ENCODE measurements at places on chromosomes 1 and 21. TPM values are rescaled to one million over a fixed set of nuclear protein-coding genes. Genes with fewer than 3 reads are reported as not detected.

GRCh38 chr21:31682620-31683019 is 23.1 kb downstream of the SOD1 start:
- DNase-seq, result no peak

- DNase-seq, result no peak
These were observed 339.7 kb downstream of the PTPRC start for GRCh38 chr1:198978523-198978922.

The CR1L gene
- not detected for total RNA-seq

DNA sequence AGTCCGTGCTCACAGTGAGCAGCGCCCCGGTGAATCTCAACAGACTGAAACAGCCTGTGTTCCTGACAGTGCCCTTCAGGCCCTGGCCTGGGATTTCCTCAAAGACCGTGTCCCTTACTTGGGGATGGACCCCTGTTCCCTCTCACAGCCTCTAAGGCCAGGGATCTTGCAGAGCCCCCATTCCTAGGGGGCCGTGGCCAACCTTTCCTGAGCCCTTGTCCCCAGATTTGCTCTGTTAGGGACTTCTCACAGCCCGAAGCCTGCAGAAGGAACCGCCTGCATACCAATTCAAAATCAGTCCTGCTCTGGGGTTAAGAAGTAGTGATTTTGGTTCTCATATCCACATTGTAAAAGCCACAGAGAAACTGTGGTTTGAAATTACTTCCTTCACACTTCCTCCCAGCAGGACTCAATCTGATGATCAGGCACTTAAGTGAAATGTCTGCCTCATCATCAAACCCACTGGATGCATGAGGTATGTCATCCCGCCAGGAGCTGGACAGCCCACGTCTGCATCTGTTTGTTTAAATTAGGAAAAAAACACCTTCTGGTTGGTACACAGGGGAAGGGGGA is 14.9 kb downstream of the ABCA4 start:
- DNase-seq, result no peak

DNA sequence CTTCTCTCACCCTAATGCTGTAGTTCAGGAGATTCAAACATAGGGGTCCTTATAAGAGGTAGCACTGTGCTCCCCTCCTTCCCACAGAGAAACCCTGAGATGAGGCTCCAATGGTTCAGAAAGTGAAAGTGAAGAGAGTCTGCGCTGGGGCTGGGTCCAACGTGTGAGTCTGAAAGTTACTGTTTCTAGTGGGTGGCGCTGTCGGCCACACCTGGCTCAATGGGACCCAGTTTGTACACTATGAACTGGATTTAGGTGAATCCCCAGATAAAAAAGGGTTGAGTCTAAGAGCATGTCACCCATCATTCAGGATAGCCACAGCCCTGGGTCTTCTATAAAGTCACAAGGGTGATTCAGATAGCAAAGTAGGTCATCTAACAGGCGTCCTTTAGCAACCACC is 2.8 kb downstream of the SMCP start:
- DNase-seq, result no peak

The ESRRG gene
- 3.2 TPM for total RNA-seq

The RBBP4 gene
- 122 TPM for total RNA-seq

The PSMG1 gene
- 33.0 TPM for total RNA-seq

The SLC44A3 gene
- 6.4 TPM for total RNA-seq

DNA sequence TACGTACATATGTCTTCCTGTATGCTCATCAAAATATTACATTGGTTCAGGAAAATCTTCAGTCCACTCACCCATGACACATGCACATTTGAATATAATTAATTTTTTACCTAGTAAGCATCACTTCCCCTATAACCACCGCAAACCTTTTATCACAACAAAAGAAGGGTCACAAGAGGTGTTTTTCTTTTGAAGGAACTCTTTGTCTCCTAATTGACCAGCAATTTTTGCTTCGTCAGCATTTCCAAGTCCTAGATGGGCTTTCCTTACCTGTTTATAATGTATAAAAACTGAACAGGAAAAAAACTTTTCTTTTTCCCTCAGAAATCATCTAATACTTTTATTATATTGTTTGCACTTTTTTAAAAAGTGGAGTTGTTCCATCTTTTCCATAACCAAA is 631.3 kb downstream of the PLA2G4A start:
- no peak for DNase-seq
